ENCODE measurements at places on chromosomes 5 and 9.

GRCh38 chr5:106321242-106321641 is 1349.5 kb downstream of the EFNA5 start:
- DNase-seq = no peak

DNA sequence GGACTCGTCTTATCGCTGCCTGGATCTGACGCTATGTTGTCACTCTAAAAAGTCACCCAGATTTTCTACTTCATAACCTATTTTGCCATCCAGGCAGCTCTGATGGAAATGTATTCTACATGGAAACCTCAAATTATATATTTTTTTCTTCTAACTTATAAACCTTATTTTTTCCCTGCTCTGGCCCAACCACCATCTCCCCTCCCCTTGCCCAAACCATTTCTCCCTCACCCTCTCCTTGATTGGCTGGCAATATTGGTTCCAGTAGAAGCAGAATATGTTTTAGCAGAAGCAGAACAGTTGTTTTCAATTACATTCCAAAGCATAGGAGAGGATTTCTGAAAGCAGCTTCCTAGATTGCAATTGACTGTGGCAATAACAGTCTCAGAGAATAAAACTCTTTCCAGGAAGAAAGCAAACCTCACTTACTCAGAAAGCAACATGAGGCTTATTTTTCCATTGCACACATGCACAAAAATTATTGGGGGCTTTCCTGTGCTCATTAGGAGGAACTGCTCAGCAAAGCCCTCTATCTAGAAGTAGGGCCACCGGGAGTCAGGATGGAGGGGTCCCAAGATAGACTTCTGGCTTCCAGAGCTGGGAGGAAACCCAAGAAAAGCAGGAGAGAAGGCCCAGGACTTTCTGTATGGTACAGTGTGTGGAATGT is 191.8 kb downstream of the ESM1 start:
- no peak for DNase-seq

DNA sequence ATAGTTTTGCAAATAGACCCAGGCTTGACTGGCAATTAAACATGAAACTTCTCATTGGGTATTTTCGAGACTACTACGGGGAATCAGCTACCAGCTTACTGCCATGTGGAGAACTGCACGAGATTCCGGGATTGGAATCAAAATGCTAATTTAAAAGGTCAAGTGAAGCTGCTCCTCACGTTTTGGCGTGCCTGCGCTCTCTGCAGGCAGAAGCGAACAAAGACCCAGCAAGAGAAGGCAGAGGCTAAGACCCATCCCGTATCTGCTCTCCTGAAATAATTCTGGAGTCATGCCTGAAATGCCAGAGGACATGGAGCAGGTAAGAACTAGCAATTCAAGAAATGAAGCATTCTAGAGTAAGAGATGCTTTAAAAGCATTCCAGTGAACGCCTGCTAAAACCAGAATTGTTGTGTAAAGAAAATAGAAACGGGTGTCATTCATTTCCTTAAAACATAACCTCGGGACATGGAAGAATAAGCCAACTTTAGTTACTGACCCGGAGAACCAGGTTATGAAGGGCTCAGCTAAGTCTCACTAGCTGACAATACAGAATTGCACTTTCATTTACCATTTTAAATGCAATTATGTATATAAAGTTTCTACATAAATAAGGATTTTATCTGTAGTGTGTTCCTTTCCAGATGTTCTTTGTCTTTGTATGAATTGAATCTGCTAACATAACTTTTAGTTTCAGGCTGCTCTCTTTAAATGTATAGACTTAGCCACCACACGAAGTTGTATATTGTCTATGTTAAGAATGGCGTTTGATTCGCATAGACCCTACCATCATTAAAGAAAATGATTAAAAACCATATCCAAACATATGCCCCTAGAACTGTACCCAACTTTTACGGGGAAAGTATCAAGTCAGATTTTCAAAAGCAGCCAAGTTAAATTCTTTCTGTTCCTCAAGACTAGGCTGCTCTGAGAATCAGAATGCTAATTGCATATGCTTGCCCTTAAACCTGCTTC is 2.0 kb upstream of the MAT2B start:
- no peak for DNase-seq

- DNase-seq = no peak
Observed at GRCh38 chr9:118618849-118619248, 750.4 kb downstream of the BRINP1 start.

GRCh38 chr5:16854351-16854750 is 81.7 kb downstream of the MYO10 start:
- DNase-seq = no peak

GRCh38 chr9:19465586-19466279 is 56.9 kb downstream of the ACER2 start:
- DNase-seq = no peak

DNA sequence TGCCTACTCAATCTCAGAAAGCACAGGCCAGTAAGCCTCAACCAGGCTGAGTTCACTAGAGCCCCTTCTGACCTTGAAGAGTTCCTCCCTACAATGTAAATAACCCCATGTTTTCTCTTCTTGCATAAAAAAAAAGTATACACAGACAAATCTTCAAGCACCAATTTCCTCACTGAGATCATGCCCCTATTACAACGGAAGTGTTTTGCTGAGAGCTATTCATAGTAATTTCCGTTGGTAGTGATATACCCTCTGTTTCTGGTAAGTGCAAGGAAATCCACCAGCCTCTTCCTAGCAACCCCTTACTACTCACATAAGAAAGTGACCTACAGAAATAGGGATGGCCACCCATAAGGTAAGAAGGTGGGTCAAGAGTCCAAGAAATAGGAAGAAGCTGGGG is 76.4 kb upstream of the TARS1 start:
- no peak for DNase-seq

DNA sequence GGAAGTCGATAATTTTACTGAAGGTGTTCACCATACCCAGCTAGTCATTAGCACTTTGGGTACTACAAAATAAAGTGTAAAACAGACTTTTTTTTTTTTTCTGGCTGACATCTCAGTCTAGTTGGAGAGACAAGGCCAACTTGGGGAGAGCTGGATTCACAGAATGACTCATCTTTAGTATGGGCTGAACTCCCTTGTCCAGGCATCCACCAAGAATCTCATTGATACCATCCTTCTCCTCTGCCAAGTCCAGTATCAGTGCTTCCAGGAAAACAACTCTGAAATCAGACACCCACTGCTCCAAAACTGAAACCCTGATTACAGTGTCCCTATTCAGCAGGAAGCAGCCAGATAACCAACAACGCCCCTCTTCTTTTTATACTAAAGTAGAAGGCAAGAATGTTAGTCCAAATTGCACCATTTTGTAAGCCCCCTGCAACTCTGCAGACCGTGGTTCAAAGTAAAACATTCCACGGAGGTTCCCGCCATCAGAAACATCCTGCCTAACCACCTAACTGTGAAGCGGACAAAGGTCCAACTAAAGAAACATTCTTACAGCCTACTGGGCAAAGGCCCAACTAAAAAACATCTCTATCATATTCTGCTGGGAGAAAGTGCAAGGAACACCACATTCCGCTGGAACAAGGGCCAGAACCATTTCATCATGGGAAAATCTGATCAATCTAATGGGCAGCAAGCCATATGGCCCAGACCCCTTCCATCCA is 728.2 kb downstream of the BRINP1 start:
- DNase-seq = no peak

GRCh38 chr5:132264546-132265335 is 7.2 kb downstream of the PDLIM4 start:
- no peak for DNase-seq

DNA sequence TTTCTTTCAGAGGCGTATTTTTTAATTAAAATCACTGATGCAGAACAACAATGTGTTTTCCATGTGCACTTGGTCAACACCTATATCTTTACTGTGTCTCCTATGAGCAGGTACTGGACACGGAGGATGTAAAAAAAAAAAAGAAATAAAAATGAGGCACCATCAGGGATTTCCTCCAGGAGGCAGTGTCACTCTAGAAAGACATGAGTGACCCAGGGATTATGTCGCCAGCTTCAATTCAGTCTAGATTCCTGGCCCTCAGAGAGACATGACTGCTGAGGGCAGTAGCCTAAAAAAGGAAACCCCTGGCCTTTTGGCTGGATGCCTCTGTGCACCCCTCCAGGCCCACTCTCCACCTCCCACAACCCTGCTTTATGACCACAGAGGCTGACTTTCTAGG is 18.3 kb upstream of the IL33 start:
- no peak for DNase-seq

- no peak for DNase-seq
Observed at GRCh38 chr5:168227001-168227400, 64.4 kb upstream of the WWC1 start.

DNA sequence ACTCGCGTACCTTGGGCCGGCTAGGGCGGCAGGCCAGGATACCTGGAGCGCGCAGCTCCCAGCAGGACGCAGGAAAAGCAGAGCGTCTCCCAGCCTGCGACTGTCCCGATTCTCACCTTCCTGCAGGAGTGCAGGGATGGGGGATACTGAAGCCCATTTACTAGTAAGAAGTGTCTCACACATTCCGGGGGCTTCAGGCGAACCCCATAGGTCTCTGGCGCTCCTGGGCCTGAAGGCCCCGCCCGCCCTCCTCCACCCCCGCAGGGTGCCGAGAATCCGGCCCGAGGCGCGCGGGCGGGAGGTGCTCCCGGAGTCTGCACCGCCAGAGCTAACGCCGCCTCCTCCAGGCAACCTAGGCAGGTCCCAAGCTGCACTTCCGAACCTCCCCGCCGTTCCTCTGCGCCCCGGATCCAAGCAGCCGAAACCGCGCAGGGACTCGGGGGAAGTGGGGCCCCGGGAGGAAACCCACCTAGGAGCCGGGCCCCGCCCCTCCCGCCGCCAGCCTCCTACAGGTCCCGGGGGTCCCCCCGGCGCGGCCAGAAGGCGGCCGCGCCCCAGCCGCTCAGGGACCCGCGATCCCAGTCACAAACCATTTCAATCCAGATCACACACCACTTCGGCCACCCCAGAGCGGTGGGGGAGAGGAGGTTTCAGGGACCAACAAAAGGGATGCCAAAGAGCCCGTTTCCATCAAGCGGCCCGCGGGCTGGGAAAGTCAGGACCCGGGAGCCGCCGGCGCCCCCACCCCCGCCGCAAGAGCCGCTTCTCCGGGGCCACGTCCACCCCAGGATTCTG is 1.2 kb downstream of the ROR2 start:
- DNase-seq = no peak

DNA sequence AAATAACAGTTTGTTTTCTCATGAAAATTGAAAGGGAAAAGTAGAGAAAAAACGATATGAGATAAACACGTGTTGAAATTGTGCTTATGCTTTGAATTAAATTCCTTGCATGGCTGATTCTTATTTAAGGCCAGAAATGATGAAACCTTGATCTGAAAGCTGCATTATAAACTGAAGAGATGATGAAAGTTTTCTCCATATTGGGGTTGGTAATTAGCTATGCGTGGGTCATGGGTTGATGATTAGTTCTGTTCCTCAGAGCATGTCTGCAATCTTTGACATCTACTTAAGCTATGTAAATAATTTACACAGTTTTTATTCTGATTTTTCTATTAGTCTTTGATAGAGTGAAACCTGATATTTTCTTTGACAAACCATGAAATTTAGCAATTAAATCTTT is 264.1 kb downstream of the CD180 start:
- DNase-seq = no peak

Data from stimulated activated CD8-positive, alpha-beta memory T cell treated with anti-CD3 and anti-CD28 coated beads, Interleukin-15, amount 100 ng/mL, for 1 hour (primary cell).